ENCODE measurements at places on chromosomes 1 and 21. TPM values are rescaled to one million over a fixed set of nuclear protein-coding genes. Genes with fewer than 3 reads are reported as not detected.
A peak's percentile ranks its signal among the peaks of the same experiment; 100 is the strongest.

- no peak for DNase-seq
These were observed 16.1 kb upstream of the CHI3L1 start for GRCh38 chr1:203202431-203203245.

DNA sequence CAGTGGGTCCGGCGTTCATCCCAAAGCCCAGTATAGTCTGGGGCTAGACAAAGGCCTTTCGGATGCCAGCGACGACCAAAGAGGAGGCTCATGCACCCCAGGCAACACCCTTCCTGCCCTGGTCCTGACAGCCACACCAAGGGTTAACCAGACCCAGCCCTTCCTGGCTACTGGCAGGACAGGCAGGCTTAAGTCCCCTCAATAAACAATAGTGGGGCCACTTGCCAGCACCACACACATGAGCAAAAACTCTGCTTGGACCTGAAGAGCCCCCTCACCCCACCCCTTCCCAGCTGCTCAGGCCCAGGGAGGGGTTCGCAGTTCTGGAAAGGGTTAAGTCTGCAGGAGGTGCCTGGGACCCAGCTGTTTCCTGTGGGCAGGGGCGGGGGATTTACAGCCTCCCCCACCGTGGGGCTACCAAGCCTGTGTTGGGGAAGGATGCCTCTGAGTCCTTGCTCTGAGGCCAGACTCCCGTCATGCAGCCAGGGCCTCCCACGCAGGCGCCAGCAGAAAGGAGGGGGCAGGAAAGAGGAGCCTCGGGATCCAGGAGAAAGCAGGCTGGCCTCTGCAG, 18.2 kb downstream of the PHLDA3 start:
- peak; percentile 79 for DNase-seq

GRCh38 chr1:203283597-203283996, 21.7 kb upstream of the BTG2 start:
- DNase-seq = no peak

DNA sequence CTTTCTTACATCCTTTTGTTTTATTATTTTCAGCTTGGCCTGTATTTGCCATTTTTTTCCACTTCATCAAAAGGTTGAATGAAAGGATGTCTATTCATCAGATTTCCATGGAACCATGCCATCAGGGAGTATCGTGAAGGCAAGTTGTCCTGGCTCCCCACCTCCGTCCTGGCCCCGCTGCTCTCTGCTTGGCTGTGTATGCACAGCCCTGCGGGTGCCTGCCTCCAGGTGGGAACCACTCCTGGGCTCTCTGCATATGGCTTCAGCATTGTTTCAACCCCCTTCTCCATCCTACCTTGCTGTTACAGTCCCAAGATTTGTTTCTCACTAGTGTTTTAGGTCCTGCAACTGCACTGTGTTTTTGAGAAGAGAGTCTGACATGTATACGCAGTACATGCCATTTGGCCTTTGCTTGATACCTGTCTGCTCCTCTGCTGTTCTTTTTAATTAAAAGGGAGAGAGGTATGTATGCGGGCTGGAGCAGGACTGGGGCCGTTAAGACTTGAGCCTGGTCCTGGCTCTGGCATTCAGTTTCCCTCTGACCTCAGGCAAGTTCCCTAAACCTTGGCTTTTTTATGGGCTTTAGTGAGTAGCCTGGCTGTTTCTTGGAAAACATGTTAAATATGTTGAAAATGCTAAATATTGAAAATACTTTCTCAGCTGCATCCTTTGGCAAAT, 69.9 kb upstream of the GCLM start:
- DNase-seq = no peak

DNA sequence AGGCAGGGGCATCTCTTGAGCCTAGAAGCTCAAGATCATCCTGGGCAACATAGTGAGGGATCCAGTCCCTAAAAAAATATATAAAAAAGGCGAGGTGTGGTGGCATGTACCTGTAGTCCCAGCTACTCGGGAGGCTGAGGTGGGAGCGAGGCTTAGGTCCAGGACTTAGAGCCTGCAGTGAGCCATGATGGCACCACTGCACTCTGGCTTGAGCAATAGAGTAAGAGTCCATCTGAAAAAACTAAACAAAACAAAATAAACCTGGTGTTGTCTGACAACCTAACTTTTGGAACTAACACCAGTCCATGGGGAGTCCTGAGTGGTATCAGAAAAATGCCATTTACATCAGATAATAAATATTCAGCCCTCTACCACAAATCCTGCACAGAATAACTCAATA, 110.1 kb upstream of the NRIP1 start:
- DNase-seq = no peak

- DNase-seq = no peak
These were observed 37.4 kb upstream of the RGS16 start for GRCh38 chr1:182641561-182641960.

DNA sequence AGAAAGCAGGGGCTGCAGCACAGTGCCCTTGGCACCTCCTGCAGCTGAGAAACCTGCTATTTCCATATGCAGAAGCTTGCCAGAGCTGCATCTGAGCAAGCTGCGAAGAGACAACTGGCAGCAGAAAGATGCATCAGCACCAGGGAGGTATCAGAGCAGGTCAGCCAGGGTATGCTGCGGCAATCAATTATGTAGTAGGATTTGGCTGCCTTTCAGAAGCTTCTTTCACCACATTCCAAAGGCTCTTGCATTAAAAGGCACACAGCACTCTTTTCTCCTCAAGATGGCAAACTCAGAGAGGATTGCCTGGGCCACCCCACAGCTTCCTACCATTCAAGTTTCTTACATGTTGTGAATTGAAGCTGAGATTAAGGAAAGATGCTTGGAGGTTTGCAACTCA, 47.6 kb upstream of the RAP1A start:
- no peak for DNase-seq

GRCh38 chr1:247131236-247131635, 27.1 kb upstream of the ZNF669 start:
- DNase-seq = no peak

- no peak for DNase-seq
These were observed 197.7 kb downstream of the CRB1 start for GRCh38 chr1:197465528-197466327.

GRCh38 chr1:45516465-45516864, 5.2 kb downstream of the PRDX1 start:
- no peak for DNase-seq

- DNase-seq = no peak
These were observed 111.2 kb upstream of the CTTNBP2NL start for GRCh38 chr1:112284796-112285195.

DNA sequence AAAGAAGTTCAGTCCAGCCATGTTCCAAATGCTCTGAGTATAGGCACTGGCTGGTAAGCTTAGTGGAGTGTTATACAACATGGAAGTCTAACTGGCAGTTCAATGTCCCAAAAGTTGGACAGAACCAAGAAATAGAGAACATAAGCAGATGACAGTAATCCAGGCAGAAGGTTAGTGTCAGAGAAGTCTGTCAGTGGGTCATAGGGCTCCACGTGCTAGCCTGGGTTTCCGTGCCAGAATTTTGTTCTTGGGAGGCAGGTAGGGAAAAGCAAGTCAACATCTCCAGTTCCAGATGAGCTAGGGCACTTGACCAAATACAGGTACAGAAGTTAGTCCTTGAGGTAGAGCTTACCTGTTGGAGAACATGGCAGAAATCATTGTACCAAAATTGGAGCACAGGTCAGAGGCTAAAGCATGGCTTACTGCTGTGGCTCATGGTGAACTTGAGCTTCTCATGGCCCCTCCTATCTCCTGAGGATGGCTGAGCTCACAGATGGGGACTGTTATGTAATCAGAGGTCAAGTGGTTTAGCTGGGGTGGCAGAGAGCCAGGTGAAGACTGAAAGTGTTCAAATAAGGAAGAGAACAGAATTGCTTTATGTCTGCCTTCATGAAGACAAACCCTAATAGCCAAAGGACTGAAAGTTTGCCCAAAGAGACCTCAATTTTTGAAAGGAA, 170.8 kb downstream of the NFIA start:
- DNase-seq = no peak

GRCh38 chr1:244164511-244164890, 113.4 kb downstream of the ZBTB18 start:
- no peak for DNase-seq

DNA sequence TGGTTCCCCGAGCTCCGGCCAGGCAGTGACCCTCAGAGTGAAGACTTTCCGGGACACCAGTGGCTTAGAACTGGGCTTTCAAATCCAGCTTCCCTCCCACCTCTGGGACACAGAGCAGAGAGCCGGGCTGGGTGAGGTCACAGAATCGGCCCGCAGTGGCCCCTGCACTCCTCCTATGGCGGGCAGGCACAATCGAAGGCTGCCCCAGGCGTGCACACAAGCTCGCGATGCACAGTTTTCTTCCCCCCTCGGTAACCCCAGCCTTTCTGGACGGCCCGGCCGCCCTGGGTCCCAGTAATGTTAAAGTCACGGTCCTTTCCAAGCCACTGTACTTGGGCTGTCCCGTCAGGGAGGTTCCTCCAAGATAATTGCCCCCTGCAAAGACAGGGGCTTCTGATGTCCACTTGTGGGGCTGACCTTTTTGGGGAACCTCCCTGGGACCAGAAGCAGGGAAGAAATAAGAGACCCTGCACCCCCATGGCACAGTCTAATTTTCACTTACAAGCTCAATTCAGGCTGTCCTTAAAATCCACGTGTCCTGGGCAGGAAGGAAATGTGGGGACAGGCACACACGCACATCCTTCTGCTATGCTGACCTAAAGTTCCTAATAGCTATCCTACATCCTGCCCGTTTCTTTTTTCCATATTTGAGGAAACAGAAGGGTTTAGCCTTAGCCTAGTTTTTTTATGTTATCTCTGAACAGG, 13.7 kb downstream of the TFF3 start:
- no peak for DNase-seq

DNA sequence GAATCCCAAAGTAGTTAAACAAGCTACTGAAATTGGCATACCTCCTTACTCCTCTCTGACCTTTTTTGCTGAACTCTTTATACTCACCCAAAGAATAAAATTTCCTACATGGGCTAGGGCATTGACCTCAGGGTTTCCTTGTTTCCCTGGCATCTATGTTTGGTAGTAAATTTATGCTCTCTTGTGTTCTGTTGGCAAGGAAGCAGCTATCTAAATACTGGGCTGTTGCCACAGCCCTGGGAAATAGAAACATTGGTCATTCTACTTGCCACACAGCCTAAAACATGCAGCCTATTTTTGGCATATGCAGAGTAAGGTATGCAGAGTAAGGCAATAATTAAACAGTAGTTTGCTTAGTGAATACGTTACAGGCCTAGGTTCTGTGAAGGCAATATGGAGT, 351.4 kb downstream of the HLX start:
- DNase-seq = no peak

- no peak for DNase-seq
These were observed 18.4 kb upstream of the FOXO6 start for GRCh38 chr1:41342774-41343355.

GRCh38 chr1:24118410-24119242, 6.7 kb upstream of the MYOM3 start:
- no peak for DNase-seq

GRCh38 chr1:220527908-220528678, at the start of gene MARK1:
MARK1 (plus strand) TSS chr1:220528136; CDS start chr1:220528823, 687 bp downstream.
- peak; percentile 74 for DNase-seq

GRCh38 chr1:14404862-14405301, 193.6 kb upstream of the KAZN start:
- no peak for DNase-seq

DNA sequence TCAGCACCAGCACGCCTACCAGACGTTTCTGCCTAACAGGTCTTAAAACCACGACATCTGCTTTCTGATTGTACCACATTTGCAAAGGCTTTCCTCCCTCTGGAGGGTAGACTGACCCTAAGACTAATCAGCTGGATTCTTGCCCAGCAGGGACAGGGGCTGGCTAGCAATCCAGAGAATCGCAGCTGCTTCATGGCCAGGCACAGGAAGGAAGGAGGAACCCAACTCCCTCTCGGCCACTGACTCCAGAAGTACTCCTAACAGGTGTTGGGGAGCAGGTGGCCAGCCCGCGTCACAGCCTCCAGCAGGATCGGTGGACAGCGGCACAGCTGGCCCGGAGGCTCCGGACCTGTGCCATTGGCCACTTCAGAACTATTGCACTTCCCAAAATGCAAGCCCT, 180.8 kb downstream of the NPHP4 start:
- DNase-seq = peak; percentile 34

- no peak for DNase-seq
These were observed 522.9 kb downstream of the KIF26B start for GRCh38 chr1:245677461-245678240.

GRCh38 chr1:170959385-170959784, 24.1 kb downstream of the MROH9 start:
- DNase-seq = no peak

- no peak for DNase-seq
These were observed 432.3 kb downstream of the DPYD start for GRCh38 chr1:97488530-97488929.

DNA sequence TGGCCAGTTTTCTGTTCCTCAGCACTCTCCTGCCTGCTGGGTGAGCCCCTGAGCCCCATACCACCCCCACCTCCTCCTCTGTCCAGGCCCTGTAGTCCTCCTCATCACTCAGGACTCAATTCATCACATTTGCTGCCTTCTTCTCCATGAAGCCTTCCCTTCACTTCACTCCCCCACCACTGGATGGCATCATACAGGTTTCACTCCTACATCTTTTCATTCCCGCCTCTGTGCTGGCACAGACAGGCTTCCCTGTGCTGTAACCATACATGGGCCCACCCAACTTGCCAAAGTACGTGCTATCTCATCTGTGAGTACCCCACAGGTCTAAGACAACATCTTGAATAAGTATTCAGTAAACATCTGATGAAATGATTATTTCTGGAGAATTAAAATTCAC, 56.9 kb downstream of the SLC45A1 start:
- no peak for DNase-seq

- DNase-seq = no peak
These were observed 138.4 kb downstream of the HIVEP3 start for GRCh38 chr1:41780322-41780721.

DNA sequence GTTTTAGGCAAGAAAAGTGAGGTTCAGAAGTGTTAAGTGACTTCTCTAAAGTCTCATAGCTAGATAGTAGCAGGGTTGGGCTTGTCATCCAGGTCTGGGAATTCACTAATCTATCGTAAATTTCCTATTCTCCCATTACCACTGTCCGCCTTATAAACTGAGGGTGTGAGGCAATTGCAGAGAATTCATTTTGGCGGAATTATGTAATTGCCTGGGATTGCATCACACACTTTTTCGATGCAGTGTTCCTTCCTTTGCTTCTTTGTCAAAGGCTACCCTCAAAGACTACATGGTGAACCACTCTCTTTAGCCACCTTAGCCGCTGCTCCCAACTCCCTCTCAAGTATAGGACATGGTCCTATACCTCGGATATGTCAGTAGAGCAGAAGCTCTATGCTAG, 19.1 kb downstream of the SELP start:
- no peak for DNase-seq

- DNase-seq = no peak
These were observed 16.9 kb upstream of the KIAA0040 start for GRCh38 chr1:175209493-175209921.

- DNase-seq = no peak
These were observed 474.1 kb upstream of the VAMP3 start for GRCh38 chr1:7296968-7297367.

Gene GATAD2B
- 19.6 TPM for polyA plus RNA-seq

Gene HPCA
- polyA plus RNA-seq = 0.92 TPM

Gene SYT14
- 1.7 TPM for polyA plus RNA-seq

Gene FCRL5
- polyA plus RNA-seq = not detected

Gene FALEC
- polyA plus RNA-seq = 1.9 TPM

Gene KCNK2
- polyA plus RNA-seq = 1.7 TPM

Gene RNU11
- not detected for polyA plus RNA-seq

Gene KRTAP21-3
- polyA plus RNA-seq = not detected

Gene LIPI
- polyA plus RNA-seq = 0.12 TPM

Gene LYPD8
- not detected for polyA plus RNA-seq

Gene FMO3
- polyA plus RNA-seq = 0.35 TPM

Gene KCNJ15
- polyA plus RNA-seq = 0.23 TPM

Gene PTPRF
- 29.2 TPM for polyA plus RNA-seq

Gene SLC45A3
- polyA plus RNA-seq = 2.3 TPM
